K562 (cell line): ENCODE measurements at places on chromosomes 1 and 21.

DNA sequence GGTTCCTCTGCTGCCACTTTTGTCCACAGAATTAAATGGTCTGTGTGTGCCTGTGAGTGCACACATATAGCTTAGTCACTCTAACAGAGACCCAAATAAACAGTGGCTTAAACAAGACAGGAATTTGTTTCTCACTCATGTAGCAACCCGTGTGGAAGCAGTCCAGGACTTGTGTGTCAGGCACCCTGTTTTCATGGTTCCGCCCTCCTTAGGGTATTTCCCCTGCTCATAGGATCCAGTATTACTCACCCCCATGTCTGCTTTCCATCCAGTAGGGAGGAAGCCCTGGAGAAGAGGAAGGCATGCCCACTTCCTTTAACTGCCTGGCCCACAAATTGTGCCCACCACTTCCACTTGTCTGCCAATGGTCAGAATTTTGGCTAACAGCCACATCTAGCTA lies 41.3 kb upstream of the TACSTD2 start:
- DNase-seq = no peak

- no peak for DNase-seq
These were observed 748 bp upstream of the FAM78B start for GRCh38 chr1:166167572-166167925.

- DNase-seq = no peak
These were observed 45.8 kb downstream of the CENPF start for GRCh38 chr1:214648801-214649200.

DNA sequence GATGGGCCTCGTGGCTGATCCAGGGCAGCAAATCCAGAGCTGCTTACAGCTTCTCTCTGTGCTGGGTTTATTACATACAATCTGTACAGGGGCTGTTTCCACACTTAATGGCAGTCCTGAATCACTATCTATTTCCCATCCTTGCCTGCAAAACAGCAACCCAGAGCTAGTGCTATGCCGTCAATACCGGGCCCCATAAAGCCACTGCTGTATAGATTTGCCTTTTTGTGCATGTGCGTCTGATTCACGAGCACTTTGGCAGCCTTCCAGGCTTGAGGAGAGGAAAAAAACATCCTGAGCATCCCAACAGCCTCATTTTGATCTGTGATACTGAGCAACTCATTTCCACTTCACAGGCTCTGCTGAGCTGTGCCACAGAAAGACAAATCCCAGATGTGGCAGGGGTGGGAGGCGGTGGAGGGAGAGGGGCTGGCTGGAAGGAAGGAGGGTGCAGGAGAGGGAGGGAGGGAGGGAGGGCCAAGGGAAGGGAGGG lies 65.2 kb upstream of the TARBP1 start:
- DNase-seq = peak; percentile 45

GRCh38 chr1:200916152-200916551 lies 21.5 kb downstream of the INAVA start:
- peak; percentile 60 for DNase-seq

DNA sequence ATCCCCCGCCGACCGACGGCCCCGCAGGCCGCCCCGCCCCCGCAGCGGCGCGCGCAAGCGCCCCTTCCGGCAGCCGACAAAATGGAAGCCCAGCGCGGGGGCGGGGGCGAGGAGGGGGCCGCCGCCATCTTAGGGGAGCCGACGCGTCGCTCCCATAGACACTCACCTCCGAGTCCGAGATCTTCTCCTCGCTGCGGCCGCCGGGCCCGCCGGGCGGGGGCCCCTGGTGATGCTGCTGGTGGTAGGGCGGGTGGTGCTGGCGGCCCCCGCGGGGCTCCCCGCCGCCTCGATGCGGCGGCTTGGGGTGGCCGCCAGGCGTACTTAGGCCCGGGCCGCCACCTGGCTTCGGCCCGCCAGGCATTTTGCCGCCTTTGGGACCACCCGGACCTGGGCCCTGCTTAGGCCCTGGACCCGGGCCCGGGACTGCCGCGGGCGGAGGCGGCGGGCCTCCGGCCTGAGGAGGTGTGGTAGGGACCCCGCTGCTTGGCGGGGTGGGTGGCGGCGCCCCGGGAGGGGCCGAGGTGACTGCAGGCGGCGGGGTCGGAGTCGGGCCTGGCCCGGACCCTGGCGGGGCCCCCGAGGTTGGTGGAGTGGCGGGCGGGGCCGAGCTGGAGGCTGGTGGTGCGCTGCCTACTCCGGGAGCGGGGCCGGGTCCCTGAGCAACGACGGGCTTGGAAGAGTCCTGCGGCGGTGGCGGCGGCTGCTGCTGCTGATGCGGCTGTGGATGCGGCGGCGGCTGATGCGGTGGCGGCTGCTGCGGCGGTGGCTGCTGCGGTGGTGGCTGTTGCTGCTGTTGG lies 691 bp downstream of the SFPQ start:
- DNase-seq = peak; percentile 84

DNA sequence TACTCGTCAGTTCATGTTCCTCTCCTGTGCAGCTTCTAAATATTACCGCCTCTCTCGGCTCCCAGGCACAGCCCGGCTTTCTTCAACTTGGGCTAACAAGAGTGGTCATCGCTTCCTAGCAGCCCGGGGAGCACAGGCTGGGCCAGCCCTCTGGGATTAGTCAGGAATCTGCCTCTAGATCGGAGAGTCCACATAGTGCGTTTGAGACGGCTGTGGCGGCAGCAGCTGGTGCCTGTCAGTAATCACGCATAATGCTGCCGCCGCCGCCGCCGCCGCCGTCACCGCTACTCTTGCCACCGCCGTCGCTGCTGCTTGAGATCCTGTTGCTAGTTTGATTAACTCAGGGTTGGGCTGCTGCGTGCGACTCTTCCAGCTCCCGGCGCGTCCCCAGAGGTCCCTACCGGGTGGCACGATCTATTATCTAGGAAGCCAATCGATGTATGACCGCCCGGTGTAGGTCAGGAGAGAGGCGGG lies at the start of gene RXRG:
TSS of gene RXRG (minus strand) at position 230 of the 474 bp plus-strand sequence. CDS start 233 bp downstream, outside the sequence.
- DNase-seq = no peak

- no peak for DNase-seq
These were observed 261.4 kb upstream of the USP25 start for GRCh38 chr21:15468368-15468767.

- no peak for DNase-seq
These were observed 440.9 kb downstream of the PRDM2 start for GRCh38 chr1:14140831-14141401.

GRCh38 chr1:244732851-244733450 lies 80.0 kb downstream of the DESI2 start:
- DNase-seq = no peak

- no peak for DNase-seq
These were observed 101.7 kb upstream of the HAO2 start for GRCh38 chr1:119266858-119267257.

GRCh38 chr1:9397997-9398526 lies 105.4 kb downstream of the SPSB1 start:
- no peak for DNase-seq

GRCh38 chr1:162990665-162991064 lies 78.5 kb upstream of the RGS4 start:
- DNase-seq = no peak

GRCh38 chr1:19882111-19883071 lies at the start of gene OTUD3:
Gene OTUD3 (plus strand): TSS chr1:19882395. CDS start chr1:19882514, 119 bp downstream.
- DNase-seq = peak; percentile 99

GRCh38 chr1:45617618-45618017 lies 6.2 kb downstream of the CCDC17 start:
- DNase-seq = no peak

DNA sequence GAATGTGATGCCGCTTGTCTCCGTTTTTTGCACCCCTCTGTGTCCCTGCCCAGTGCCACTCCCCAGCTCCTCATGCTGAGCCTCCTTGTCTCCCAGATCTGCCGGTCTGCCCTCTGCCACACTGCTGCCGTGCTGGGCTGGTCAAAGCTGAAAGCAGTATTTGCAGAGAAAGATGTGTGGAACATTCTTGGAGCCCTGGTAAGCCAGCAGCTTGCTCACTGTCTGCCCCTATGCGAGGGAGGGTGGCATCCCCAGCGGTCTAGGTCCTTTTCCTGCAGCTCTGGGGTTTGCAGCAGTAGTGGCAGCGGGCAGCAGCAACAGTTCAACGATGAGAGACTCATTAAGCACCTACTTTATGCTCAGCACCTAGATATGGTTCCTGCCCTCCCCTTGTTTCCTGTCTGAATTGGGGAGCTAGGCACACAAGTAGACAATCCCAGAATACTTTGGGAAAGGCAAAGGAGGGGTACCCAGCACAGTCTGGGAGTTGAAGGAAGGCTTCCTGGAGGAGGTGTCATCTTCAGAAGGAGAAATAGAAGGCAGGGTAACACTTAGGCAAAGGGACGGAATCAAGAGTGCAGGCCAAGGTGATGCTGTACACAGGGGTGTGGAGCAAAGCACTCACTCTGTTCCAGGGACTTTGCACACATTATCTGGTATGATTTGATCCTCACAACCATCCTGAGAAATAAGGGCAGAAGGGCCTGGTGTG lies 63.1 kb downstream of the KIF21B start:
- no peak for DNase-seq

DNA sequence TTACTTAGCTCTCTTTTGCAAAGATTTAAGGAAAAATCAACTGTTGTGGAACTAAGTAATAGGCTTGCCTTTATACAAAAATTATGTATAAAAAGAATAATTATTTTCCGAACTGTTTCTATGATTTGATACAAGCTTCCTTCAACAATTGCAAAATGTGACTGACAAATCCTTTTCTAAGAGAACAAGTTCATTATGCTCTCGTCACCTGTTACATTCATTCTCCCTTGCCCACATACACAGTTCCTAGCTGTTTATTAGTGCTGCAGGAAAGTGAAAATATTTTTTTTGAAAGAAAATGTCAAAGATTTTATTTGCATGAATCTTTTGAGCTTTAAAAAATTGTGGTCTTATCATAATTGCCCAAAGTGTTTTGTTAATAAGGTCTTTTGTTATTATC lies 466.2 kb downstream of the USP25 start:
- no peak for DNase-seq

DNA sequence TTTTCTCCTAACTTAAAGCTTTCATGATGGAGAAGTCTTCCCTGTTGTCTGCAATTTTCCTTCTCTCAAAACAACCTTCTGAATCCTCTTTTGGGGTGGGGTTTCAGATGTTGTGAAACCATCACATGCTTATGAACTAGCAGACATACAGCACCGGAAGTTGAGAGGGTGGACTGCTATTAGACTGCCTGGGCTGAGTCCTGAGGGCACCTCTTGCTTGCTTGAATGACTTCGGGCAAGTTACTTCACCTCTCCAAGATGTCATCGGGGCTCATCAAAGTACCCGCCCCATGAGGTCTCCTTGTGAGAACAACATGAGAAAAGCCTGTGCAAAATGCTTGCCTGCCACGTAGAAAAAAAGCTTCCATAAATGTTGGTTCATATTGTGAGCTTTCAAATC lies 89.6 kb downstream of the CCDC185 start:
- DNase-seq = no peak

GRCh38 chr1:111475701-111476100 lies 1.9 kb downstream of the C1orf162 start:
- DNase-seq = no peak

GRCh38 chr1:54488065-54488750 lies 59.8 kb upstream of the ACOT11 start:
- peak; percentile 98 for DNase-seq

GRCh38 chr1:182709225-182709764 lies 24.9 kb upstream of the RGS8 start:
- no peak for DNase-seq

DNA sequence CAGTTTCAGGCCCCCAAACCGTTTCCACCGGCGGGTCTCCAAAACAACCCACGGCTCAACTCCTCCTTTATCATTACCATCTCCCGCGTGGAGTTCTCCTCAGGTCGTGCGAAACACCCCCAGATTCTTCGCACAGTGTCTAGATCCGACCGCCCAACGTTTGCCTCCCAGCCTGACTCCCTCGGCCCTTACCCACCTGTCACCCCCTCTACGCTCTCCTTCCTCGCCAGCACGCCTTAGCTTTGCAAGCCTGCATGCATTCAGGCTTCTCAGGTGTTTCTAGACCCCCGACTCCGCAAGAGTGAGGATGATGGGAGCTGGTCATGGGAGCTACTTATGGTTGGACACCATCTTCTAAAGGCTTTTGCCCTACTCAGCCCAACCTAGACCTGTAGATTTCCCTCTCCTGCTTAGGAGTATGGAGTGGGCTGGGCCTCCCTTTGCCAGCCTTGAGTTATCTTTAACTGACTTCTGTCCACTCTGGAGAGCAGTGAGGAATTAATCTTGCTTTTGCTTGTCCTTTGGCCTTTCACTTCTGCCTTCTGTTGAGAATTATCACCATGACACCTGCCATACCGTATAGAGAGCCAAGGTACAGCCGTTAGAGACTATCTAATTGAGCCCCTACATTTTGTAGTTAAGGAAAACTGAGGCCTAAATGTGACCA lies 865 bp downstream of the ATP5IF1 start:
- peak; percentile 55 for DNase-seq

DNA sequence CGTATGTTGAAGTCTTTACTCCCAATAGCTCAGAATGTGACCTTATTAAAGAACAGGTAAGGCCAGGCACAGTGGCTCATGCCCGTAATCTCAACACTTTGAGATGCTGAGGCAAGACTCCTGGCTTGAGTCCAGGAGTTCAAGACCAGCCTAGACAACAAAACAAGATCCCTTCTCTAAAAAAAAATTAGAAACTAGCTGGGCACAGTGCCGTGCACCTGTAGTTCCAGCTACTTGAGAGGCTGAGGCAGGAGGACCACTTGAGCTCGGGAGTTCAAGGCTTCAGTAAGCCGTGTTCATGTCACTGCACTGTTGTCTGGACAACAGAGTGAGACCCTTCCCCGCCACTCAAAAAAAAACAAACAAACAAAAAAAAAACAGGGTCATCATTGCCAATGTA lies 171.3 kb downstream of the RERE start:
- no peak for DNase-seq

GRCh38 chr1:192724670-192725069 lies 84.2 kb upstream of the RGS2 start:
- DNase-seq = no peak

DNA sequence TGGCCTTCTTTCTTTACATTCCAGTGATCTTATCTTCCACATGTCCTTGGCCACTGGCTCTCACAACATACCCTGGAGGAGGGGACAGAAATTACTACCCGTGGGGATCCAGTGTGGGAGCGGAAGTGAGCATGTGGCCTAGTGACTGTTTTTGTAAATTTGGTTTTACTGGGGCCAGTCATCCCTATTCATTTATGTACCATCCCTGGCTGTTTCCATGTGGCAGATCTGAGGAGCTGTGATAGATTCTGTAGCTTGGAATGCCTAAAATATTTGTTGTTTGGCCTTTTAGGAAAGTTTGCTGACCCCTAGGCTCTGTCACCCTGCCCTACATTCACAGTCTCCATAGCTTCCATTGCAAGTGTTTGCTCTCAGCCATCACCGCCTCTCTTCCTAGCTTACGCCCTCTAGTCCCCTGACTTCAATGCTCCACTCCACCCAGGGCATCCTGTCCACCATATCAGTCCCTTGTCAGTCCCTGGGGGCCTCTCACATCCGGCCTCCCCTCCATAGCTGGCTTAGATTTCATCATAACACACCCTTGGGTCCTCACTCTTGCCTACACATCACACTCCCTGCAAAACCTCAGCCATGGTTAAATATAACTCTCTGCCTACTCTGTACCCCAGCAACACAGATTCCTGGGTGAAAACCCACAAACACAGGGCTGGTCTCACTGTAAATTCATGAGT lies 25.8 kb downstream of the DHCR24 start:
- peak; percentile 71 for DNase-seq

GRCh38 chr1:101964708-101965107 lies 32.0 kb downstream of the OLFM3 start:
- no peak for DNase-seq

- no peak for DNase-seq
These were observed 25.1 kb upstream of the PLXNA2 start for GRCh38 chr1:208269338-208269666.

- DNase-seq = no peak
These were observed 113.7 kb downstream of the ZSCAN20 start for GRCh38 chr1:33586106-33586505.

GRCh38 chr1:68798071-68798470 lies 301.2 kb upstream of the DEPDC1 start:
- no peak for DNase-seq

- no peak for DNase-seq
These were observed 56.0 kb upstream of the ABCG1 start for GRCh38 chr21:42162831-42163510.
